HT1080 (cell line): ENCODE measurements at places on chromosomes 2 and 18.

GRCh38 chr2:171523088-171524017, 1.1 kb downstream of the CYBRD1 start:
- peak; percentile 71 for DNase-seq

GRCh38 chr2:100971221-100971620, 30.9 kb upstream of the RPL31 start:
- no peak for DNase-seq

- no peak for DNase-seq
Observed at GRCh38 chr2:14902953-14903352, 270.4 kb downstream of the LRATD1 start.

DNA sequence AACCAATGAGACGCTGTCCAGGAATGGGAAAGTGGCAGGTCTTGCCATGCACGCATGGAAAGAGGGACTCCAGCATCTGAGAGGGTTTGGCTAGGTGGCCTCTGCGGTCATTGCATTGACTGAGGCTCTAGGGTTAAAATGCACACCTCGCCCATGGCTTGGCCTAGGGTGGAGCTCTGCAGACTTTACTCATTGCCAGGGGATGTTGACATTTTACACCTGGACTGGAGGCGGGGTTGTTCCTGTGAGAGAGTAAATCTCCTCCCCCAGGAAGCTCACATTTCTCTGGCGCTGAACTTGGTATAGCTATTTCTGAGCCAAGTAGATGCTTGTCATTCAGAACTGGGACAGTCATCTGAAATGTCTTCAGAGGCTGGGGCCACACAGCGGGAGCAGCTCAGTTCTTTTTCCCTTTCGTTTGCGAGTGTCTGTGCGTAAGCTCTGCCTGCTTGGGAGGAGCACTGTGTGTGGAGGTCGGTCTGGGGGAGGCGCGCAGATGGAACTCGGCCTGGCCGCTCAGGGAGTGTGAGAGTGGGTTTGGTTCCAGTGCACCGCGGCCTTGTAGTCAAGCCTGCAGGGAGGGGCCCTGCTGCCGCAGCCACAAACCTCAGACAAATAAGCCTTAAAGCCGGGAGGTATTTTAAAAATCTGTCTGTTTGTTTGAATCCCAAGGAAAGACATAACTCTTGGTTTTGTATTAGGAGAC, 76.5 kb downstream of the LPIN1 start:
- DNase-seq = no peak

DNA sequence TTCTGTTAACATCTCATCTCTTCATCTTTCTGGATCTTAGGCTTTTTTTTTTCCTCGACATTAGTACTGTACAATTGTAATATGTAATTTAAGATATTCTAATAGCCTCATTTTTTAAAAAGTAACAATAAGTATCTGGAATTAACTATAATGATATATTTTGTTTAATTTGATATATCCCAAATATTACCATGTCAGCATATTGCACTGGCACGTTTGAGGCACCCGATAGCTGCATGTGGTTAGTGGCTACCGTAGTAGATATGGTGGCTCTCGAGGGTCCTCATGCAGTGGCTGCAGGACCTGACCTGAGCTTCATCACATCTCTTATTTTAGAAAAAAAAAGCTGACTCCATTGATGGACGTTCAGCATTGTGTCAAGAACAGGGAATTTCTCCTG, 371.9 kb downstream of the DPP10 start:
- DNase-seq = no peak

DNA sequence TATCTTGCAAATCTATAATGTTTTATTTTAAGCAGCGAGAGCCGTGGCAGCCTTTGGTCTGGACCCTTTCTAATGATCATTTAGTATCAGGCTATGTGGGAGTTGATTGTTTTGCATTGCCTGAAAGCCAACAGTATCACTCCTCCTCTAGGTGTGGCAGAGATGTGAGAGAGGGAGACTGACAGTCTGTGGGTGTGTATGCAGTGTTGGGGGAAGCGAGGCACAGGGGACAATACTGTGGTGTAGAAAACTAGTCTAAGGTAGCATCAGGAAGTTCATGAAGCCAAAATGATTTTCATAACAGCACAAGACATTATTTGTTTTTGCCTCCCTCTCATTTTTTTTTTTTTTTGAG, 13.4 kb upstream of the IL37 start:
- DNase-seq = no peak

- DNase-seq = peak; percentile 79
Observed at GRCh38 chr2:73931531-73932500, 5.1 kb downstream of the DGUOK start.

- DNase-seq = no peak
Observed at GRCh38 chr18:45009756-45010155, 329.1 kb downstream of the SETBP1 start.

DNA sequence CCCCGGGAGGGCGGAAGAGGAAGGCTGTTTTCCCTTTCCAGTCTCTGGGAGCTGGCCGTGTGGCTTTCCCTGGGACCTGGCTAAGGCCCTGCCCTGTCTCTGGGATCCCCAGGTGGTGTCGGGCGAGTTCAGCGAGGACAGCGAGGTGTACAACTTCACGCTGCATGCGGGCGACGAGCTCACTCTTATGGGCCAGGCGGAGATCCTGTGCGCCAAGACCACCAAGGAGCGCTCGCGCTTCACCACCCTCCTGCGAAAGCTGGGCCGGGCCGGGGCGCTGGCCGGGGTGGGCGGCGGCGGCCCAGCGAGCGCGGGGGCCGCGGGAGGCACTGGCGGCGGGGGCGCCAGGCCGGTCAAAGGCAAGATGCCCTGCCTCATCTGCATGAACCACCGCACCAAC, 11.2 kb downstream of the GAREM2 start:
- DNase-seq = no peak

GRCh38 chr2:9262671-9263171, 56.1 kb downstream of the ASAP2 start:
- no peak for DNase-seq

DNA sequence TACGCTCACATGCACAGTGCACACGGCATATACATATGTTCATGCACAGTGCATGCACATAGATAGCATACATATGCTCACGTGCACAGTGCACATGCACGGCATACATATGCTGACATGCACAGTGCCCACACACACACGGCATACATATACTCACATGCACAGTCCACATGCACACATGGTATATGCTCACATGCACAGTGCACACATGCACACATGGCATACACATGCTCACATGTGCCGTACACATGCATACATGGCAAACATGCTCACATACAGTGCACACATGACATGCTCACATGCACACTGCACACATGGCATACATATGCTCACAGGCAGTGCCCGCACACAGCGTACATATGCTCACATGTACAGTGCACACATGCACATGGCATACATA, 97.7 kb upstream of the CTDP1 start:
- no peak for DNase-seq

GRCh38 chr18:49843131-49843530, 29.8 kb upstream of the ACAA2 start:
- no peak for DNase-seq

- no peak for DNase-seq
Observed at GRCh38 chr2:151379169-151379568, 21.8 kb downstream of the TNFAIP6 start.

- no peak for DNase-seq
Observed at GRCh38 chr2:28431741-28432140, 39.1 kb downstream of the FOSL2 start.

DNA sequence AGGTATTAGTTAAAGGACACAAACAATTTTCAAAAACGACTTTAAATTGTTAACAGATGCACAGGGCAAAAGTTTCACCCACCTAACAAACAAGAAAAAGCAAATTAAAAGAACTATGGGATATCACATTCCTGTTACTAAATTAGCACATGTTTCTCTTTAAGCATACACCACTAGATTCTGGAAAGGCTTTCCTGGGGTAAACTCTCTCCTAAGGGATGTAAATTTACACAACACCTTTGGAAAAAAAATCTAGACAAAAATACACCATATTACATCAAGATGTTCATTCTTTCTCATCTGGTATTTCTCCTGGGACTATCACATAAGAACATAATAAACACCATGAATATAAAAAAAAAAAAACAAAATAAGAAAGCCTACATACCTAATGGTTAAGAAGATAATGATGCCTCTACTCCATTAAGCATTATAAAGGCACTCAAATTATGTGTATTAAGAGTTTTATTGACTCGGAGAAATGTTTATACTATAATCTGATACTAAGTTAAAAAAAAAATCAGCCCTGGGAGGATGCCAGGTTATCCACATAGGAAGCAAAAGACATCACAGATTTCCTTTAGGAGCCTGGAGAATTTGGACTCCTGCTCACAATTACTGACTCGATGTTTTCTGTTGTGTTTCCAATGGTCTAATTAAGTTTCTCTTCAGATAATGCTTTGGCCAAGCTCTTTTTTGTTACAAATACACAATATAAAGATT, 82.8 kb upstream of the AFF3 start:
- DNase-seq = no peak

GRCh38 chr2:238974081-238974480, 126.2 kb downstream of the TWIST2 start:
- peak; percentile 25 for DNase-seq

- no peak for DNase-seq
Observed at GRCh38 chr2:134976074-134976702, 57.6 kb downstream of the CCNT2 start.

DNA sequence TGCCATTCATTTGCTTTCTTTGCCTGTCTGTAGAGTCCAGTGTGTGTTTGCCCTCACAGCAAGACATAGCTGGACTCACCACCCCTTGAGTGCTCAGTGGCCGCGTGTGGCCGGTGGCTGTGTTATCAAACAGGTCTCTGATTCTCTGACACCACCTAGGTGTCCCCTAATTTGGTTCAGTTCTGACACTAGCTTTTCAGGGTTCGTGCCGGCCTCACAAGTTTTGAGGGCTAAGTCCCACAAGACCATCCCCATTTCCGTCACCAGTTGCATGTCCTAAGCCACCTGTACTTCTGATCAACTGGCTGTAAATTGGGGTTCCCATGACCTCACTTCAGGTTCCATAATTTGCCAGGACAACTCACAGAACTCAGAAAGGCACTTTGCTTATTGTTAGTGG, 23.5 kb downstream of the NCK2 start:
- DNase-seq = no peak

GRCh38 chr18:57469884-57470283, 34.7 kb downstream of the ONECUT2 start:
- no peak for DNase-seq

GRCh38 chr2:211045025-211045424, 488.6 kb downstream of the CPS1 start:
- DNase-seq = no peak

DNA sequence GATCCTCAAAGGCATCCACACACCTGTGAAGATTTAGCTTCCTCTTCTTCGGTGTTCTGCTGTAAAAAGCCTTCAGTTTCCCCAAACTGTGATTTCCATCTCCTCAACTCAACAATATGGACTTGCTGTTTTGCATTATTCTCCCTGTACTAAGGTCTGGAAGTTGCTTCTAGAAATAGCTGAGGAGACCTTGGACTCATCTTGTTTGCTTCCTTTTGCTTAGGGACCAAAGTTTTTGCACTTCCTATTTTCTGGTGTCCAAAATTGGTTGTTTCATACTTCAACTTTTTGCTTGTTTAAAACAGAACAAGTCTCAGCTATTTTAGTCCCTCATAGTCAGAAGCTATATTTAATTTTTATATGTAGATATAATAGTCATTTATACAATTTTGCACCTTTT, 201.9 kb upstream of the COPS8 start:
- DNase-seq = no peak

- no peak for DNase-seq
Observed at GRCh38 chr2:202039278-202040078, 5.8 kb downstream of the FZD7 start.

GRCh38 chr18:62558015-62558663, 35.3 kb downstream of the ZCCHC2 start:
- DNase-seq = no peak

- DNase-seq = no peak
Observed at GRCh38 chr2:45469314-45470099, 141.6 kb downstream of the SRBD1 start.

GRCh38 chr2:159737292-159737916, 25.1 kb downstream of the MARCHF7 start:
- no peak for DNase-seq

GRCh38 chr2:1811258-1811970, 67.1 kb upstream of the PXDN start:
- no peak for DNase-seq

GRCh38 chr2:231800493-231801091, 14.3 kb downstream of the COPS7B start:
- DNase-seq = peak; percentile 51

DNA sequence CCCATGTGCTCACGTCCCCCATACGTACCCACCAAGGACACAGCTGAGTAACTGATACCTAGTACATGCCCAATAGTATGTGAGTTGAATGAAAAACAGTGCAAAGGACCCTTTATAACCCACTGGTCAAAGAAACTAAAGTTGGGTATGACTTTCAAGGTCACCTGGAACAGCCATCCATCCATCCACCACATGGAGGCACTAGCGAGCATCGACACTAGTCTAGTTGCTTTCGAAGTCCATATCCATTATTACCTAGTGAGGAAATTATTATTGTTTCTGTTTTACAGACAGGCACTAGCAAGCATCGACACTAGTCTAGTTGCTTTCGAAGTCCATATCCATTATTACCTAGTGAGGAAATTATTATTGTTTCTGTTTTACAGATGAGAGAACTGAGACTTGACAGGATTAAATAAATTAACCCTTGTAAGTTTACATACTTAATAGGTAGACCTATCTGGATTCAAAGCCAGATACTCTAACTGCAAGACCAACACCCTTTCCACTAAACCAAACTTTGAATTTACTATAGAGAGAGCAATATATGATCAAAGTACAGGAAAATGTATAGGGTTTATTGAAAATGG, 233.7 kb downstream of the METTL4 start:
- peak; percentile 8 for DNase-seq

DNA sequence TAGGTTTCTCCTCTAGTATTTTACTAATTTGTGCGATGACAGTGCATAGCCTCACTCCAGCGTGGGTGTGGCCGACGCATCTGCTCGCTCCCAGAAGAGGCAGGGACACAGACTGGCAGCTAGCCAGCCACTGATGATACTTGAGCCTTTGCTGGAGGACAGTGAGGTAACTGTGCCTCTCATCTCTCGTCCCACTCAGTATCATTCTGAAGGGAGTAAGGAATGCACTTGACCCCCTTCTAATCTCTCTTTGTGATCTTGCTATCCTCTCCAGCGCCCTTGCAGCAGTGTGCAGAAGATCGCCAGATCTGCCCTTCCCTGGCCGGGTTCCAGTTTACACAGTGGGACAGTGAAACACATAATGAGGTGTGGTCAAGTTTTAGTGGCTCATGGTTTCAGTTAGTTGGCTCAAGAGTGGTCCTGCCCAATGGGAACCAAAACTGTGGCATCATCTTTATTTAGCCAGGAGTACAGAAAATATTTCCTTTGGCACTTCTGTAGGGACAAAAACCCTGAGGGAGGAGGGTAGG, 17.5 kb downstream of the NCAPH start:
- DNase-seq = no peak

DNA sequence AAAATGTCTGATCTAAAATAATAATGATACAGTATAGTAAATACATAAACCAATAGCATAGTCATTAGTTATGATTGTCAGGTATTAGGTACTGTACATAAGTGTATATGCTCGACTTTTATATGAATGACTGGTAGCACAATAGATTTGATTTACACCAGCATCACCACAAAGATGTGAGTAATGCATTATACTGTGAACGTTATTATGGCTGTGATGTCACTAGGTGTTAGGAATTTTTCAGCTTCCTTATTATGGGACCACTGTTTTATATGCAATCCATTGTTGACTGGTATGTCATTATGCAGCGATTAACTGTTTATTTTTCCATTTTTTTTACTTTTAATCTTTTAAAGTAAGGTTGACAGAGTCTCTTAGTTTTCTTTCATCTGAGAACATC, 23.7 kb downstream of the ATP9B start:
- peak; percentile 25 for DNase-seq

GRCh38 chr2:68771211-68771751, 36.7 kb downstream of the ARHGAP25 start:
- DNase-seq = no peak
